RPMI7951 (cell line): ENCODE measurements at places on chromosomes 13 and 19. TPM values are rescaled to one million over a fixed set of nuclear protein-coding genes. Genes with fewer than 3 reads are reported as not detected.
A peak's percentile ranks its signal among the peaks of the same experiment; 100 is the strongest.

Gene PLPP2
- 0.48 and 3.2 TPM in 2 replicates for total RNA-seq

Gene CEACAM19
- 0.12 and 0.20 TPM in 2 replicates for total RNA-seq

DNA sequence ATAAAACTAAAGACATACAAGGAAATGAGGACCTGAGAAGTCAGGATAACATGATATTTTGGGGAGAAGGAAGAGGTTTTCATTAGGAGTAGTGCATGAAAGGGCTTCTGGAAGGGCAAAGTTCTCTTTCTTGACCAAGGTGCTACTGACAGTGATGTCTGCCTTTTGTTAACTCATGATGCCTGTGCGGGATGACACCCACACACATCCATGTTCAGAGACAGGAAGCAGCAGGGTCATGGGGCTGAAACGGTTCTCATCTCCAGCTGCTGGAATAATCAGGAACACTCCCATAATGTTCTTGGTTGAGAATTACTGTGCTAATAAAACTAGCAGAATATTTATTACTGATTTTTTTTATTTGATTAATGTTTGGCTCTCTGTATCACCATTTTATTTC is 29.1 kb downstream of the KCNC3 start:
- peak; percentile 8 for DNase-seq

DNA sequence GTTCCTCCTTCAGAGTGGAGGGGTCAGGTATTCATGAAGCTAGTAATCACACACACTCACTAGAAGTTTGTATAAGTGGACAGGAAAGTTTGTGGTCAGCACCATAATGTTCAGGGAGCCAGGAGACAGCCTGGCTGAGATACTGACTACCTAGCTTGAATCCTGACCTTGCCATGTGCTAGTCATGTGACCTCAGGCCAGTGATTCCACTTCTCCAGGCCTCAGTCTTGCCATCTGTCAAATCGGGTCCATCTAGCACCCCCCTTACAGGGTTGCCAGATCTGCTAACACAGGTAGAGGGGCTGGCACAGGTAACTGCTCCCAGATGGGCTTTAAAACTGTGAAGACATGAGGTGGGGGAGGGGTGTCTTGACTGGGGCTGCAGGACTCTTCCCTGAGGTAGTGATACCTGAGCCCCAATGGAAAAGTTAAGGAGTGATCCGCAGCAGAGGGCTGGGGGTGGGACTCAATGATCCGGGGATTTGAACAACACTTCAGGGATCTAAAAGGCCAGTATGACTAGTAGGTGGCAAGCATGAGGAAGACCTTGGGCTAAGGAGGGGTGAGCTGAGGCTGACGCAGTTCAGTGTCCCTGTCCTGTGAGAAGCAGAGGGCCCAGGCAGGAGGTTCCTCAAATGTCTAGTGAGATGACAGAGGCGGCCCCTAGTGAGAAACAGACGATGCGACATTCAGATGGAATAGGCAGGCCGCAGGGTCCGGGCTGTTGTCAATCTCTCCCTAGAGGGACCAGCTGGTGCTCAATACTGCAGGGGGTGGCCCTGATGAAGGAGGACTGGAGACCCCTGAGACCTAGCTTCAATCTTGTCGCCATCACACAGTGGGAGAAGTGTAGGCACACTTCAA is 8.5 kb downstream of the ACTMAP start:
- no peak for DNase-seq

DNA sequence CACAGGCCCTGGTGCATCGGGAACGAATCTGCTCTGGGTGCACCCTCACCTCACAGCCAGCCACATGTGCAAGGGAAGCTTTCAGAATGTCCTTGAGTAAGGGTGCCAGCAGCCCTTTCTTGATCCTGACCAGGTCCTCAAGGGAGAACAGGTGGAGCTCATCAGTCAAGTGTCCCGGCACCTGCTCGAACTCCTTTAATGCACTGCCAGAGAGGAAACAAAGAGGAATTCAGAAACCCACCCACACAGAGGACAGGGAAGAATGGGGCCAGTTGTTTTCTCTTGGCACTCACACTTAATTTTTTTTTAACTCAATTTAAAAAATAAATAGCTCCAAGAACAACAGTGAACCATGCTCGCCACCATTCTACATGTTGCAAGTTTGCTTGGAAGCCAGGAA is 41.7 kb downstream of the RUBCNL start:
- DNase-seq = no peak
